NK-92 treated with Interleukin-12 subunit alpha and Interleukin-12 subunit beta, amount 100 ng/mL, for 24 hours (cell line): ENCODE measurements at places on chromosomes 3 and 15.

DNA sequence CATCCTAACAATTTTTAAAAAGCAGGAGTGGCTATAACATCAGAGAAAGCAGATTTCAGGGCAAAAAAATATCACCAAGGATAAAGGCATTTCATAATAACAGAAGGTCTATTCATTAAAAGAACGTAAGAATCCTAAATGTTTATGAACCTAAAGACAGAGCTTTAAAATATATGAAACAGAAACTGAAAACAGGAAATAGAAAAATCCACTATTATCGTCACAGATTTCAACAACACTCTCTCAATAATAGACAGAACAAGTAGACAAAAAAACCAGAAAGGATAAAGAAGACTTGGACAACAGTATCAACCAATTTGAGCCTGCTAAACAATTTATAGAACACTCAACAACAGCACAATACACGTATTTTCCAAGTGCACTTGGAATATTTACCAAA is 71.4 kb downstream of the FBXL22 start:
- no peak for DNase-seq

DNA sequence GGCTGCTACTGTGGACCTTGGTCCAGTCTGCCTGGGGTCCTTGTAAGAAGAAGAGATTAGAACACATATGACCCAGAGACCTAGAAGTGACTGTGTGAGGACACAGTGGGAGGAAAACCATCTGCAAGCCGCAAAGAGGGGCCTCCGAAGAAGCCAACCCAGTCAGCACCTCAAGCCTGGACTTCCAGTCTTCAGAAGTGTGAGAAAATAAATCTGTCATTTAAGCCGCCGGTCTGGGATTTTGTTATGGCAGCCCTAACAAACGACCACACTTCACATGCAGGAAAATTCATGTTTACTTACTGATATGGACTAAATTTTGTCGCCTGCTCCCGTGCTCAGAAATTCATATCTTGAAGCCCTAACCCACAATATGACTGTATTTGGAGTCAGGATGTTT is 44.4 kb upstream of the TMC3 start:
- no peak for DNase-seq

GRCh38 chr3:4732925-4733324 is 239.8 kb downstream of the ITPR1 start:
- DNase-seq = no peak

- DNase-seq = no peak
Observed at GRCh38 chr15:63915873-63916771, 82.4 kb upstream of the HERC1 start.

- DNase-seq = no peak
Observed at GRCh38 chr3:81816473-81817250, 55.2 kb upstream of the GBE1 start.

- no peak for DNase-seq
Observed at GRCh38 chr3:94241986-94242385, 179.1 kb downstream of the NSUN3 start.

DNA sequence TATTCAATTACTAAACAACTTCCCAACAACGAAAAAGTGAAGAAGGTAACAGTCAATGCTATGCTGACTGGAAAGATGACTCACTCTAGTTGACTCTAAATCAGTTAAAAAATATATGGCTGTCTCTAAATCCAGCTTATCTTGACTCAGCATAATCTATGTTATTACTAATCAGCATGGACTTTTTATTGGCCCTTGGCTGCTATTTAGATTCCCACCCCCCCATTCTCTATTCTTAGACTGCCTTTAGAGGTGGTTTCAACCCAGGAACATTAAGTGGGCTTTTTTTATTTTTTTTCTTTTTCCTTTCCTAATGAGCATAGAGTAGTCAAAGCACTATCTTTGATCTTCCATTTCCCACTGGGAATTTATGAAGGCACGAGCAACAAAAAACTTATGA is 1.9 kb downstream of the PCOLCE2 start:
- no peak for DNase-seq

DNA sequence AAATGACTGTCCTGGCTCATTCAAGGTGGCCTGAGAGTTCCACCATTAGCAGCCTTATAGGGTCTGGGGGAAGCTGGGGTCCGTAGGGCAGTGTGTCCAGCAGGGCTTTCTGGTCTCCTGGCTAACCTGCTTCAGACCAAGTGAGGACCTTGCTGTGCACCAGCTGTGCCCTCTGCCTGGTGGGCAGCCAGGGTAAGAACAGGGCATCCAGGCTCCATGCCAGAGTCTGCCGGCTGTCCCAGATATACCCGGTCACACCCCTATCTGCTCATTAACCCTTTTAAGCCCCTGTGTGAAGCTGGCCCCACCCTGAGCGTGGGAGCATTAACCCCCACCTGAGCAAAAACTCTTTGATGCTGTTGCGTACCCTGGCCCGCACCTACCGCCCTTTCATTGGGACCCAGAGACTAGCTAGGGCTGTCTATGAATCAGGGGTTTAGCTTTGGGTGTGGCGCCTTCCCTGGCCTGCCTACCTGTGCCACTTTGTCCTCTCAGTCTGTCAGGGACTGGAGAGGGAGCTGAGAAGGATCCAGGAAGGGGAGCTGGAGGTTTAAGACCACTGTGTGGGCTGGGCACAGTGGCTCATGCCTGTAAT is 17.6 kb downstream of the SEMA3F start:
- DNase-seq = no peak

DNA sequence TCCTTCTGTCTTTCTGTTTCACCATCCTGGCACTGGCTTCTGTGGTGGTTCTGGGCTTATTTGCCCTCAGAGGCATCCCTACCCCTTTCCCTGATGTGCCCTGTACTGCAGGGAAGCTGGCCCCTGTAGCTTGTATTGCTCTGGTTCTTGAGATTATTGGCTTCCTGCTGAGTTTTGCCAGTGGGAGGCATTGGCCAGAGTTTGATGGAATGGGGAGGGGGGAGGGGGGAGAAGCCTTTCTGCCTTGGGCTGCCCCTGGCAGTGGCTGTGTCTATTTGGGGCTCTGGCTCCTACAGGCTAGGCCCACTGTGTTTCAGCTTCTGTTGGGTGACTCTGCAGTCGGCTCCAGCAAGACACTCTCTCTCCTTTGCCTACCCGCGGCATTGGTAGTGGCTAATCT is 41.6 kb upstream of the SEMA6D start:
- DNase-seq = no peak

- DNase-seq = no peak
Observed at GRCh38 chr15:33182278-33182905, 12.1 kb downstream of the FMN1 start.

DNA sequence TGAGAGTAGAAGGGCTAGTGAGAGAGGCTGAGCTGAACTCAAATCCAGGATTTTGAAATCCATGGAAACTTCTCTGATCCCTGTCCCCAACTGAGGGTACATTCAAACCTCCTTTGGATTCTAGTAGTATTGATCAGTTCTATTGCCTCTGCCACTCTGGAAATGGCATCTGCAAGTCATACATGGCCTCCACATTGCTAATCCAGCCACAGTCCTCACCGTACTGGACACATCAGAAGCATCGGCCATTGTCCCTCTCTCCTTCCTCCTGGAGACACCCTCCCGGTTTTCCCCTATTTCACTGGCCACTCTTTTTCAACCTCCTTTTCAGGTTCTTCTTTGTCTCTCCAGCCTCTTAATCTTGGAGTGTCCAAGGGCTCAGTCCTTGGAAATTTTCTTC is 66.9 kb downstream of the ETV5 start:
- no peak for DNase-seq

- DNase-seq = no peak
Observed at GRCh38 chr3:30586096-30586805, 20.1 kb upstream of the TGFBR2 start.

DNA sequence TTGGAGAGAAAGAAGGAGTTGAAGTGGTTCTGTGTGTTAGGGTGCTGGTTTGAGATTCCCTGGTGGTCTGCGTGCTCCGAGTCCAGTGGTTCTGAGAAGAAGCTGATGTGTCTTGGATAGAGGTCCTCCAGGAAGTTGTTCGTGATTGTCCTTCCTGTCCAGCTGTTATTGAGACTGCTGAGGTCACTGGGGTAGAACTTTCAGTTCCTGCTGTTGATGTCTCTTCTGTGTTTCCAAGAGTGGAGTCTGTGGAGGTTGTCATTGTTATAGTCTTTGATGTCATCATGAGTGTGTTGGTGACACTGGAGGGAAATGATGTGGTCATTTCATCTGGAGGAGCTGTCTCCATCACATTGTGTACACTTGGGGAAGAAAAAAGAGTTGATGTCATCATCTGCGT is 20.8 kb downstream of the MUC4 start:
- DNase-seq = no peak

GRCh38 chr15:29129926-29130325 is 139.7 kb downstream of the NSMCE3 start:
- DNase-seq = no peak

DNA sequence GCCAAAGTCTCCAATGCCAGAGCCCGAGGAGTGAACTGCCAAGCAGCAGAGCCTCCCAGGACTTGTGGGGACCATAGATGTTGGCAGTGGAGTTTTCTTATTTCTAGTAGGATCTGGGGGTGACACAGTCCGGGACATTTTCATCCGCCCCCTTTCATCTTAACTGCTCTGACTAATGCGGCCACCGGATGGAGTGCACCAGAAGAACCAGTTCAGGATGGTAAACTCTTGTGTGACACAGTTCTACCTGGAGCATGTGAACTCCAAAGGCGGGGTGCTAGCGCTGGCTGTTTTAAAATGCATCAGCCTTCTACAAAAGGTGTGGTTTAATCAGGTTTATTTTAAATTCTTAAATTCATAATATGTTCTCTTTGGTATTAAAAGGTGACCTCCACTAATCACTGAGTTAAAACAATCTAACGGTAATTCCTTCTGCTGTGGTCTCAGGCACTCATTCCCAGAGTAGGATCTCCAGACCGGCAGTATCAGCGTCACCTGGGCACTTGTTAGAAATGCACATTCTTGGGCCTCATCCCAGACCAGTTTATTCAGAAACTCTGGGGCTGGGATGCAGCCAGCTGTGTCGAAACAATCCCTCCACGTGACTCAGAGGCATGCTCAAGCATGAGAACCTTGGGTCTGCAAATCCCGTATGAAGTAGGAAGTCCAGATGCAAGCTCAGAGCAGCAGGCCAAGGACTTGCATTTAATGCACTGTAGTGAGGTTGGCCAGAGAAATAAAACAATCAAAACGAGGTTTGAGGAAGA is 105.5 kb downstream of the GABRB3 start:
- no peak for DNase-seq

GRCh38 chr3:66673293-66673692 is 172.5 kb upstream of the LRIG1 start:
- no peak for DNase-seq

- DNase-seq = no peak
Observed at GRCh38 chr3:157081626-157082210, 78.2 kb downstream of the CCNL1 start.

DNA sequence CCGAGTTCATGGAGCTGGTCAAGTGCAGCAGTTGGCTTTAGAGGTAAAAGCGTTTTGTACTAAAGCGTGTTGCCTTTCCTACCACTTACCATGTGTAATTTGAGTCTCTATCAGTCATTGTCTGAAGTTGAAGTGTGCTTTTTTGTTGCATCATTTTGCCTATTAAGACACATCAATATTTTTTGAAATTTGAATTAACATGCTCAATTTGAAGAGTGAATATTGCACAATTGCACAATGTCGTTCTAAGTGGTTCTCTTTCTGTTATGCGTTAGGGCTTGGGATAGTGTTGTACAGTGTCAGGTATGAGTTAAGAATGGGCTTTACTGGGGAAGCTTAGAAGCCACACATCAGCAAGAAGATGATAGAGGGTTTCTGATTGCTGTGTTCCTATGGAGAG is 84.0 kb upstream of the ACKR4 start:
- no peak for DNase-seq

- no peak for DNase-seq
Observed at GRCh38 chr15:100810831-100811230, 68.8 kb upstream of the ALDH1A3 start.

GRCh38 chr3:73029321-73029796 is 32.1 kb upstream of the EBLN2 start:
- no peak for DNase-seq

DNA sequence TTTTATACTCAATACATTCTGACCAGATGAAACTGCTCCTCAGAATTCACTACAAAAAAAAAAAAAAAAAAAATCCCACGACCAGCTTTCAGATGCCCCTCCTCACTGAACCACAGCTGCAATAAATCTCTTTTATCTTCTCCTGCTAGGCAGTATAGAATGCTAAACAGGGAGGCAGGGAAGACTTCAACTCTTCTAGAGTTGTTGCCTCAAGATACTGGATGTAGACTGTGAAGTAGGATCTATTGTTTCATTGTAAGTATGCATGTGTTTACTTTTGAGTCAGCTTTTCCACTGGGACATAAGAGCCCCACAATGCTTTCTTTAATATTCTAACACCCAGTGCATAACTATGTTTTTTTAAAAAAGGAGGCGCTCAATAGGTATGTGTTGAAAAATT is 401.4 kb downstream of the TBL1XR1 start:
- no peak for DNase-seq

DNA sequence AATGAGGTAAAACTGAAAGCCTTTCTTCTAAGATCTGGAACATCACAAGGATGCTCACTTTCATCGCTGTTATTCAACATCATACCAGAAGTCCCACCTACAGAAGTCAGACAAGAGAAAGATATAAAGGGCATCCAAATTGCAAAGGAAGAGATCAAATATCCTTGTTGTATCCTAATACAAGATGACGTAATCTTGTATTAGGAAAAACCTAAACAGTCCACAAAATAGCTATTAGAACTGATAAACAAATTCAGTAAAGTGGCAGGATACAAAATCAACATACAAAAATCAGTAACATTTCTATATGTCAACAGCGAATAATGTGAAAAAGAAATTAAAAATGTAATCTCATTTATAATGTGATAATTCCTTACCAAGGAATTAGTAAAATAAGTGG is 195.1 kb upstream of the CBLB start:
- no peak for DNase-seq

DNA sequence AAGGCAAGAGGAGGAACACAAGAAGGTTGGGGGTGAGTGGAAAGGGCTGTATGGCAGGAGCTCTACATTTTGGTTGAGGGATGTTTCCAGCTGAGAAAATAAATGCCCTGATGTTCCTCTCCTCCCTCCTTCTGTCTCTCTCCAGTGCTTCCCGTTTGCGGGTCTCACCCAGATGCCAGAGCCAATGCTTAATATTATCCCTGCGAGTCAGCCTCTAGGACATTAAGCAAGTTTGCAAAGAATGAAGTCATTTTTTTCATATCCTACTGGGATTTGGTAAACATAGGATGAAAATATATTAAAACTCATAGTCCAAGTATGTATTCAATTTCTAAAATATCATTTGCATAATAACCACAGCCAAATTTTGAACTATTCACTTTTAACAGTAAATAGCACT is 295.9 kb downstream of the CADM2 start:
- no peak for DNase-seq

GRCh38 chr3:9817436-9817835 is 7.4 kb downstream of the TTLL3 start:
- DNase-seq = no peak

- DNase-seq = no peak
Observed at GRCh38 chr3:100540791-100541334, 48.4 kb downstream of the TMEM45A start.
